T-cell (primary cell): ENCODE measurements at places on chromosomes 12 and 14.

- no peak for DNase-seq
Measured at GRCh38 chr12:108972358-108972757, 48.5 kb downstream of the SVOP start.

DNA sequence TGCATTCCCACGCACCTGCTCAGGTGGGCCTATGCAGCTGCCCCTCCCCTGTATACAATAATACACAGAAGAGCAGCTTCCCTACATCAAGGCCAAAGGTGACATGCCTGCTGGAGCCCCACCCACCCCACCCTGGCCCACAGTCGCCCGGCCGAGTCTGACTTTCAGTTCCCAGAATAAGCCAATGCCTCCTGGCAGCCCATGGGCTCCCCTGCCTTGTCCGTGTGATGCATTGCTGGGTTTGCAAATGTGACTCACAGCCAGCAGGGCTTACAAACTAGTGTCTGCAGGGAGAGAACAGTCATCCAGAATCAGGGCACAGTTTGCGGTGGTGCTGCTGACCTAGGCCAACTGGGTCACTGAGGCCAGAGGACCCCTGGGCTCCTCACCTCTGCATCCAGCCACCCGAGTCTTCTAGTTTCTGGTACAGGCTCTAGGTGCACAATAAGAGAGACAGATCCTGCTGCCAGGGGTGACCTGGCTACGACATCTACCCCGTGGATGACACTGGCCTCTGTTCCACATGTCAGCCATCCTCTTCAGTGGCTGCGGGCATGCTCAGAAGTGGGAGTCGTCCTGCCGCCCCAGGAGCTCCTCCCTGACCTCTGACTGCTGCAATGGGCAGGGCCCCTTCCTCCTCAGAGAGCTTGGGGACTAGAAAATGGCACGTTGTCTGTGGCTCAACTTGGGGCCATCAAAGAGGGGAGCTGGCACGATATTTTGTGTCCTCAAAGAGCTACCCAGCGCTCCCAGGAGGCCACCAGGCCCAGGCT, 84.5 kb downstream of the CHGA start:
- no peak for DNase-seq

- DNase-seq = no peak
Measured at GRCh38 chr12:56644654-56645053, 1.1 kb downstream of the ATP5F1B start.

DNA sequence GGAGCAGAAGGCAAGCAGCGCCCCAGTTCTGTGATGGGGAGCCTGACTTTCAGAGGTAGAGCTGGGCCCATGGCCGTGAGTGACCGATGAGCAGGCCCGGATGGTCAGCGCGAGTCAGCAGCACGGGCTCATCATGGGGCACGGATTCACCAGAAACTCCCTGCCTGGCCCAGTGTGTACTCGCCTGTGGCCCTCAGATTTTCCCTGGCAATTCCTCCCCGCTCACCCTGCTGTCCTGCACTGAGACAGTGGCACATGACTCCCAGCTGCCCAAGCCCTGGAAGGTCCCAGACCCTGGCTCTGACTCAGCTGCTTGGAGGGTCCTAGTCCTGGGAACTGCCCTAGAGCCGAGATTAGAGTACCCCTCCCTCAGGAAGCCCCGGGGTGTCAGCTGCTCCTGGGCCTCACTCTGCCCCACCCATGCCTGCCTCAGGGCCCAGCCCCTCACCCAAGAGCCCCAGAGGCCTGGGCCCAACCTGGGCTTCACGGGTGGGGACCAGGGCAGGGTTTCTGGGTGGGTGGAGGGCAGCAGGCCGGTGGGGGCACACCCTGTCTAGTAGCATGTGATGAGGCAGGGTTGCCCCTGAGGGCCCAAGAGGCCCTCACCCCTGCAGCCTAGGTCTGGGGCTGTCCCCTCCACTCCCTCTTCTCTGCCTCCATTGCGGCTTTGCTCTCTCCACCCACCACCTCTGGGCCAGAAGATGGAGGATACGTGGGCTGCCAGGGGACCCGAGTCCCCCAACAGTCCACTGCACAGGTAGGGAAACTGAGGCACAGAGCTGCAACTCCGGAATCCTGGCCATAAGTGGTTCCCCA, 8.4 kb downstream of the TRMT61A start:
- DNase-seq = no peak

DNA sequence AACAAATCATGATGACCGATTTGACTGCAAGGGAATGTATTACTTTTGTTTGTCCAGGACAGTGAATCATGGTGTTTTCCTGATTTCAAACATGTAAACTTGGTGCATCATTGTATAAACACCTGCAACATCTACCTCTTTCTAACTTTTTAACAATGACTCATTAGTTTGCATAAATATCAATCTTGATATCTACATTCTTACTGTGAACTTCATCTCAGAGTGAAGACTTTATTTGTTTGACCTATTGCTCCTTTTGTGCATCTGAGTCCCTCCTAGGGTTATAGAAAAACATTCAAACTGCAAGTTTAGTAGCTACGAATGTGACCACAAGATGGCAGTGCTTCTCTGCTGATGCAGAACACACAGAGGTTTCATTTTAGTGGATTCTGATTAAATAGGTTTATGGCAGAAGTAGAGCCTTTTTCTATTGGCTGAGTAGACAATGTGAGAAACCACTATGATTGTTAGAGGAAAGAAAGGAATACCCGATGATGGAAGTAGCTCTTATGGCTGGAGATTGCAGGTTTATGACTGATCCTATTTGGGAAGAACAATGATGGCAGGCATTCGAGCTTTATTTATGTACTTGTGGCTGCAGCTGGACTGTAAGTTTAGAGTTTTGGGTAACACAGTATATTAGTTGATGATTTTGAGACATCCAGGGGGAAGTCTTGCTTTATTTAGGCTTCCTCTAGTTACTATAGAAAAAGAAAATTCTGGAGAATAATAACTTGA, 244.2 kb upstream of the OR4E1 start:
- peak; percentile 54 for DNase-seq

- DNase-seq = no peak
Measured at GRCh38 chr14:99215277-99215676, 56.7 kb downstream of the BCL11B start.

- no peak for DNase-seq
Measured at GRCh38 chr14:80346395-80346794, 135.1 kb upstream of the DIO2 start.

DNA sequence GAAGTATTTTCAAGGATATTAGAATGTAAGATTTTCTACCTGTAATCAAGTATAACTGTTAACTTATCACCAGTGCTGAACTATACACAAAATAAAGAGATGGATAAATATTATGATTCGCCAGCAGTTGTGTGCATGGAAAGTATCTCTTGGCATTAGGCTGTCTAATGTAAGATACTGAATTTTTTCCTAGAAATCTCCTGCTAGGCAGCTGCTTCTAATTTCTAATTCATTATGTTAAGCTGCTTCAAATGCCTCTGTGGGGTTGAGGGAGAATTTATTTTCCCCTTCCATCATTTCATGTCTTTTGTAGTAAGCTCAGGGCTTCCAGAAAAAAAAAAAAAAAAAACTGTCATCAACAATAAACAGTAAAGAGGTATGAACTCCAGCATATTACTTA, 516.0 kb downstream of the DIO2 start:
- no peak for DNase-seq

GRCh38 chr12:68285541-68285940, 32.1 kb upstream of the IL22 start:
- no peak for DNase-seq

GRCh38 chr12:51922146-51922545, 14.8 kb downstream of the ACVRL1 start:
- no peak for DNase-seq

GRCh38 chr14:64467101-64467500, 1.8 kb downstream of the AKAP5 start:
- no peak for DNase-seq
